ENCODE measurements at places on chromosomes 13 and 19.

GRCh38 chr13:25380082-25380481 lies 8.3 kb downstream of the ATP8A2 start:
- peak; percentile 87 for DNase-seq

DNA sequence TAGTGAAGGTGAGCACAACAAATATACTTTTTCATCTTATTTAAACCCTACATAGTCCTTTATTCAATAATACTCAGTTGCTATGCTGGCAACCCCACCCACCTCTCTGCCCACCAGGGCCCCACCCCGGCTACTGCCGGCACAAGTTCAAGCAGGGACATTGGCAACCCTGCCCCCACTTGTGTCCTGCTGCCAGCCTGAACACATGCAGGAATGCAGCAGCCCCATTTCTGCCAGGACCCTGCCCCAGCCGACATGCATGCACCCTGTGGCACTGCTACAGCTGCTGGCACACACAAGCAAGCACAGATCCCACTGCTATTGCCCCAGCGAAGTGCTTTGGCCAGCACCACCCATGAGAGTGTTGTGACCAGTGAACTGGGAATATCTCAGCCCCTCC lies 289.8 kb downstream of the COG6 start:
- no peak for DNase-seq

DNA sequence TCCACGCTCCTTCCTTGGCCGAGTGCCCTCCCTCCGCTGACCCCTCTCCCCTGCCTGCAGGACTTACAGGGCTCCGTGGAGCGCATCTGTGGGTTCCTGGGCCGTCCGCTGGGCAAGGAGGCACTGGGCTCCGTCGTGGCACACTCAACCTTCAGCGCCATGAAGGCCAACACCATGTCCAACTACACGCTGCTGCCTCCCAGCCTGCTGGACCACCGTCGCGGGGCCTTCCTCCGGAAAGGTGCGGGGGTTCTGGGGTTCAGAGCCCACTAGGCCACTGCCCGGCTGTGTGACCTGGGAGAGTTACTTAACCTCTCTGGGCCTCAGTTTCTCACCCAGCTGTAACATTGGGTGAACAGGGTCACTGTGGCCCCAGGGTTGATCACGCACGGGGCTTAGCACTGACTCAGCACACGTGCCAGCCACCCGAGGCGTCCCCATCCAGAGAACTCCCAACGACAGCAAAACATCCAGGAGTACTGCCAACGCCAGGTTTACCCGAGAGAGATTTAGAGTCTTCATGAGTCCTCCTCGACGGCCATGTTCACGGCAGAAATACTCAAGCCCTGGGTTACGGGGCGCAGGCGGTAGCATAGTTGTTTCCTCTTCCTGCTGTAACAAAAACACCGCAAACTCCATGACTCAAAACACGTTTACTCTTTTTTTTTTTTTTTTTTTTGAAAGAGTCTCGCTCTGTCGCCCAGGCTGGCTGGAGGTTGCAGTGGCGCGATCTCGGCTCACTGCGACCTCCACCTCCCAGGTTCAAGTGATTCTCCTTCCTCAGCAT lies 9.7 kb upstream of the SPACA4 start:
- no peak for DNase-seq

DNA sequence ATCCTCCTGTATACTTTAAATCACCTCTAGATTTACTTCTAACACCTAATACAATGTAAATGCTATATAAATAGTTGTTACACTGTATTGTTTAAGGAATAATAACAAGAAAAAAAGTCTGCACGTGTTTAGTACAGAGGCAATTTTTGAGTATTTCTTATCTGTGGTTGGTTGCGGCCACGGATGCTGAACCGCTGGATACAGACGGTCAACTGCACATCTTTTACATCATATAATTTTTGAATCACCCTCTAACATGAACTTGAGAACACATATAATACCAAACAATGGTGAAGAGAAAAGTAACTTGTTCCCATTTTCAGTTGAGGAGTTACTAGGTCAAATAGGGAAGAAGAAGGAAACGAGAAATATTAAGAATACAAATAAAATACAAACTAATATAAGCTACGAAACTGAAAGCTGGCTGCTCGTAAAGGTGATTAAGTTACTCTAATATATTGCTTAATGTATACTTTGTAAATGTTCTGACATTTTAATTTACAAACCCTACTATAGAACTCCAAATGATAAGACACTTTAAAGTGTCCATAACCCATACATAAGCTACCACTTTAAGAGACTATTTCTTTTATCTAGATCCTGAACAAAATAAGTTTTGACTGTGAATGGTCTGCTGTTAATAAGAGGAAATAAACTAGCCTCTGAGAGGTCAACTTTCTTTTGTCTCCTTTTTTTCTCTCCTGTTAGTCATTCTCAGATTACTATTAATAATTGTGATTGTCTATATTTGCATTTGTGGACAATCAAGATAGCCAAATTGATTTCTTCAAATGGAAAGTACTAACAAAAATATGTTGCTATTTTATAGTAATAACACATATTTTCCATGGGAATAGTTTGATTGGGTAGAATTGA lies 457.4 kb downstream of the DIAPH3 start:
- no peak for DNase-seq

GRCh38 chr19:6204866-6205723 lies 69.6 kb downstream of the ACSBG2 start:
- DNase-seq, result no peak

DNA sequence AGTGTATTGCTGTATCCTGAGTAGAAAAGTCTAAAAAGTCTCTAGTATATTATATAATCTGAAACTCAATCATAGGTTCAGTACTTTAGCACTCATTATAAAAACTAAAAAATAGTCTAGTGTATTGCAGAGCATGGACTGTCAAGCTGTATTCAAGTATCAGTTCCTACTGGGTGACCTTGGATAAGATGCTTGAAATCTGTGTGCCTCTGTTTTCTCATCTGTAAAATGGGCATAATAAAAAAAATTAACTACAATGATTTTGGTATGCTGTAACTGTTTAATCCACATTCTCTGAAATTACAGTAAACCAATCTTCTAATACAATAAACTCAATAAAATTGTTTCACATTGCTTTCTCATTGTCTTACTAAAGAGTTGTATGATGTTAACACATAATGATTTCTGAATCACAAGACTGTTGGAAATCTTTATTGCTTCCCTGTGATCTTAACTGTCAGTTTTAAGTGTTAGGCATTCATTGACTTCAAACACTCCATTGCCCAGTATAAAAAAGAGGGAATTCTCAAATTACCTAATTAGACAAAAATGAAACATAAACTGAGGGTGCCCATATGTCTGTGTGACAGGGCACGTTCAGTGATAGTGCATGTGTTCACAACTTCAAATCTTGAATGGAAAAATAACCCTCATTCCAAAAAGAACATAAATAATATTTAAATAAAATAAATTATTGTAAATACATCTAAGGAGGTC lies 2.2 kb downstream of the STARD13 start:
- DNase-seq, result no peak

DNA sequence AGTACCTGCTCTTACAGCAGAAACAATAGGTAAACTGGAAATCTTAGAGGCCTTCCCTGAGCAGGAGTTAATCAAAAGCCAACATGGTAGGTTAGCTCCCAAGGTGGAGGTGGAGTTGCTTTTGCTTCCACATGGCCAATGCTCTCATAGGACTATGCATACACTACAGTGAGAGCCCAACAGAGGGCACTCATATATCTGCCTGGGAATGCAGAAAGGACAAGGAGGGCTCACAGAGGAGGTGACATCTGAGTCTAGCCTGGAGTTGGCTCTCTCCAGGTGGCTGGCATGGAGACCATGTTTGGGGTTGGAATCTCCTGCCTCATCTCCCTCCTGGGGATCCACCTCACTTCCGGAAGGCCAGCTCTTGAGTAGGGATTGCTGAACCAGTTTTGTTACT lies 34.6 kb downstream of the ATP8A2 start:
- DNase-seq, result peak; percentile 39

DNA sequence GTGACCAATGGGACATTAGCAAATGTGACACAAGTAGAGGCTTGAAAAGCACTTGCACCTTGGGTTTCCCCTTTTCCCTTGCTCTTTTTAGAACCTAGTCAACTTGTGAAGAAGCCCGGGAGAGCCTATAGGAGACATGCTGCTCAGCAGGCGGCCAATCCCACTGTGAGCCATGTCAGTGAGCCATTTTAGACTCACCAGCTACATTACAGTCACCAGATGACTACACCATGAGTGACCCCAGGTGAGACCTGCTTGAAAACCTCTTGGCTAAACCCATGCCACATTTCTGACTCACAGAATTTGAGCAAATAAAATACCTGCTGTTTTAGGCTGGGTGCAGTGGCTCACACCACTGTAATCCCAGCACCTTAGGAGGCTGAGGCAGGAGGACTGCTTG lies 317.5 kb downstream of the KLF12 start:
- DNase-seq, result no peak

- DNase-seq, result no peak
Measured at GRCh38 chr13:30142486-30143211, 164.7 kb downstream of the KATNAL1 start.

GRCh38 chr13:44620057-44620456 lies 43.9 kb upstream of the TSC22D1 start:
- DNase-seq, result no peak

DNA sequence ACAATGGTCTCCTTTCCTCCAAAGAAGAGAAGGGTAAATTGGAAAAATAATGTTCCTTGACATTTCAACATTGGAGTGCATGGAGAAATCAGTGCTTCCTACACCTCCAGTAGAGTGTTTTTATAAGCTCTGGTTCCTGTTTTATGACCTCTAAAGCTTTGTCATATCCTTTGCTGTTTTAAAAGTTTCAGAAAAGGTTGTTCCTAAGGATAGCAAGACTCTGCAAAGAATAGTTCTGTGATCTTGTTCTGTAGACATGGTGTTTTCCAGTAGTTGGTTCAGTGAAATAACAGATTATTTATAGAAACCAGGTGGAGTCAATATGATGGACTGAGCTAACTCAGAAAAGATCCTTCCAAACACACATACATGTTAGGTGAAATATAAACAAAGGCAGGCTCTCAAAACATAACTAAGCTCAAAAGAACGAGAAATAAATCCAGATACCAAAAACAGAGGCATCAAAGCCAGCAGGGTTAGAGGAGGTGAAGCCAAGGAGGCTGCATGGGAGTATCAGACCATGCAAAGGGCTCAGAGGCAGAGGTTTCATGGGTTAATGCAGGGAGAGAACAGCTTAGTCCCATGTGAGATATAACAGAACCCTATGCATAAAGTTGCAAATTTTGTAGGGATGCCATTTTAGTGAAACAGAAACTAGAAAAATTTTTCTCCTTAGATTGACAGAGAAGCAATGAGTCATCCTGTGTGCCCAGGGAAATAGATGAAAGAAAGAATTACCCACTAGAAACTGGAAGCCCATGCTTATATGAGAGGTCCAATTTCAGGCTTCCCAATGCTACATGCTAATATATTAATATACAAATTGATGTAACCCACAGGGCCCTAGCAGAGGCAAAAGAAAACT lies 44.3 kb downstream of the SHISA2 start:
- no peak for DNase-seq

DNA sequence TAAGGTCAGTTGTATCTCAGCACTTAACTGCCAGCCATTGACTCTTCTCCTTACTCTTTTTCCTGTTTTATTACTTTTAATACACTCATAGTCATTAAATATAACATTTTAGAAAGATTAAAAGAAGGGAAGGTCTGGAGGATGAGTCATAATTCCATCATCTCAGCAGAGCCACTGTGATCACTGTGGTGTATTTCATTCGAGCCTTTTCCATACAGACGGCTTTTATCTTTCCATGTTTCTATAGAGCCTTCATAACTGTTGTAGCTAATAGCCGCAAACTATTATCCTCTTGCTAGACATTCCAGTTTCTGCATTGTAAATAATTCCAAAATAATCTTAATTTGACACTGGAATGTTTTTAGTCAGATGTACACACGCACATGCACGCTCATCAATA lies 4.7 kb upstream of the FLT1 start:
- DNase-seq, result no peak

- DNase-seq, result no peak
Measured at GRCh38 chr13:71787414-71787813, 79.6 kb downstream of the DACH1 start.

- no peak for DNase-seq
Measured at GRCh38 chr13:27463500-27463899, 13.1 kb upstream of the MTIF3 start.

GRCh38 chr13:20191311-20192157 lies 1.2 kb downstream of the GJB2 start:
- DNase-seq, result no peak

GRCh38 chr13:27081893-27082679 lies 89.5 kb downstream of the USP12 start:
- DNase-seq, result peak; percentile 24

GRCh38 chr19:29806098-29806866 lies 5.5 kb upstream of the CCNE1 start:
- no peak for DNase-seq

DNA sequence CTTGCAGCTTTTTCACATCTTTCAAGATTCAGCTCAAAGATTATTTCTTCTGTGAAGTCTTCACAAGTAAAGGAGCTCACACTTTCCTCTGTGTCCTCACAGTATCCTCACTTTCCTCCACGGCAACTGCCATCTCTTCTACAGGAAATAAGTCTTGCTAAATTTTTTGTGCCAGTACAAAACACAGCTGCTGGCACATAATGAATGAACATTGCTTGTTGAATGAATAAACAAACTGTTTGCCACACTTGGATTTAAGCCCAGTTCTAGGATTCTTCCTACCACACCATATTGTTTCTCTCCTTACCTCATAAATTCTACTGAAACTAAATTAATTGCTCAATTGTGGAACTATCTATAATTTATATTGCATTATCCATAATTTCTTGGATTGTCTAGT lies 59.5 kb downstream of the RAP2A start:
- DNase-seq, result no peak

- no peak for DNase-seq
Measured at GRCh38 chr13:73873940-73874830, 260.0 kb downstream of the KLF12 start.

GRCh38 chr13:110232756-110233155 lies 74.2 kb downstream of the COL4A1 start:
- DNase-seq, result no peak

- peak; percentile 1 for DNase-seq
Measured at GRCh38 chr13:110352735-110353134, 45.7 kb downstream of the COL4A2 start.

DNA sequence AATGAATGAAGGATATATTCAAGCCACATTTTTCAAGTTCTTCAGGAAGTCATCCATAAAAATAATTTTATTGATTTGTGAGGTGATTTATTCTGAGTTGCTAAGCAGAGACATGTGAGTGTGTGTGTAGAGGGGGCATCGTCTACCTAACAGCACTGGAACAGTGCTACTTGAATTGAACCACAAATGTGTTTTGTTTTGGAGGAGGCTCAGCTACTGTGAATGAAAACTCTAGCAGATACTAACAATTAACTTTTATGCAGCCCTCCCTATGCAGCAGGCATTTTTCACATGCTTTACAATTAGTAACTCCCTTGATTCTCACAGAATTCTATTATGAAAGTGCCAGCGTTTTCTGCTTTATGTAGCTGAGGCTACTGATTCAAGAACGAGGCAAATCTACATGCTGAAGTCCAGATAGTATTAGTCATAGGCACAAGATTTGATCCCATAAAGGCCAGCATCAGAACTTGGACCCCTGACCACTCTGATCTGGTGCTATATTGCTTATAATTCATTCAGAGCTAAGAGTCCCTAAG lies 103.7 kb downstream of the MYO16 start:
- no peak for DNase-seq
